ENCODE measurements at places on chromosomes 1 and 21.
A peak's percentile ranks its signal among the peaks of the same experiment; 100 is the strongest.

GRCh38 chr21:29812947-29813346, 126.8 kb downstream of the GRIK1 start:
- no peak for DNase-seq

- peak; percentile 76 for DNase-seq
These were observed 41.3 kb downstream of the PIK3C2B start for GRCh38 chr1:204453141-204453772.

GRCh38 chr1:19400192-19400611, 85.1 kb downstream of the CAPZB start:
- DNase-seq = no peak

DNA sequence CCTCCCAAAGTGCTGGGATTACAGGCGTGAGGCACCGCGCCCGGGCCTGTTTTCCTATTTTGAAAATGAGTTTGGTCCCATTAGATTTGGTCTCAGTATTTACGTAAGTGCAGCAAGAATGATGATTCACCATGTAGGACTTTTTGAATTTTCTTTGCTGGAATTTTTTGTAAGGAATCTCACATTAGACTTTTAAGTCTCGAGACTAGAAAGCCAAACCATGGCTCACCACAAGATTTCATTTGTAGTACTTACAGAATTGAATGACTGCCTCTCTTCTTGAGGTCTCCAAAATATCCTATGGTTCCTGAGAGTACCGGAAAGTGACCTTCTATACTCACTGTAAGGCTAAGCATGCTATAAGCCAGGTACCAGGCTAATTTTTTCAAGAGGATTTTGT, 325 bp downstream of the OR14A2 start:
- no peak for DNase-seq

DNA sequence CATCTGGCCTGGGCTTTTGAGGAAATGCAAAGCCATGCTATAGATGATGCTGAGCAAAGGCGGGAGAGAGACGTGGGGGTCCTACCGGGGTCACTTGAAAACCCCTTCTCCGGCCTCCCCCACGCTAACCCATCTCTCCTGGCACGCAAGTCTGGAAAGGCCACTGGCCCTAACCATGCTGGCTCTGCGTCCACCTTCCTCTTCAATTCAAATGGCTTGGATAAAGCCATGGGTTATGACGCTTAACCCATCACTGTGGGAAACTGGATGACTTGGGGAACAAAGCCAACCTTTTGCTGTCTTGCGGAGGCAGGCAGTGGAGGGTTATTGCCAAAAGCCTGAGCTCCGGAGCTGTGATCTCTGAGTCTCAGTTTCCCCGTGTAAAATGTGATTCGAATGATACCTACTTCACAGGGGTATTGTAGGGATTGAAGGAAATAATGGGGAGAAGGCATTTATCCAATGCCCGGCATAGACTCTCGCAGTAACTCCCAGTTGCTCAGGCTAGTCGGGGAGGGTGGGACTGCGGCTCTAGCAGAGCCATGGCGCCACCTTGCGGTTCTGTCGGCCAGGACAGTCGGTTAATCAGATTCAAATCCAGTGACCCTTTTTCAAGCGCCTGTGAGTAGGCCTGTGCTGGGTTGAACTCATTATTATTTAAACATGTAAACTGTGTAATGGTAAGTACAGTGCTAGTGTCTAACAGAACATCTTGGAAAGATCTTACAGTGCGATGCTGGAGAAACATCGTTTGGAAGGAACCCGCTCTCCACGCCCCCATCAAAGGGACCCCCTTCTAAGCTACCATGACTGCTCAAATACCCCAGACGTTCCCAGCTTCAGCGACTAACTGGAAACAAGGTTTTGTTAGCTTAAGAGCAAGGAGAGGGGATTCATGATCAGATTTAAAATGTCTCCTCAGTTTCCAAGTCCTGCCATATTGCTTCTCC, 20.3 kb downstream of the NEK2 start:
- DNase-seq = peak; percentile 85

- no peak for DNase-seq
These were observed 23.8 kb downstream of the KIAA0040 start for GRCh38 chr1:175168782-175169181.

DNA sequence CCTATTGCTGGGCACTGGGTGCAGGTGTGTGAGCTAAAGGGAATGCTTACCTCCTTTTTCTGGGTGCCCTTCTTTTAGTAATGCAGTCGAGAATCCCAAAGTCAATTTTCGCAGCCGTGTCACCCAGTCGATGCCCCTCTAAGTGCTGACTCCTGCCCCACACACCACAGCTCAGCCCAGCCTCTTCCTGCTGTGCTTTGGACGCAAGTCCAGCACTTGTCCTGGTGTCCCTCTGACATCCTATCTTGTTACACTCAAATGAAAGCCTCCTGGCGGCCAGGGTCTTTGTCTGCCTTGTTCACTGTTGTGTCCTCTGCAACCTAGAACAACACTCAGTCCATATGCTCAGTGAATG, 58.5 kb upstream of the RUNX3 start:
- no peak for DNase-seq

- no peak for DNase-seq
These were observed 136.5 kb downstream of the ZZZ3 start for GRCh38 chr1:77545970-77546369.

DNA sequence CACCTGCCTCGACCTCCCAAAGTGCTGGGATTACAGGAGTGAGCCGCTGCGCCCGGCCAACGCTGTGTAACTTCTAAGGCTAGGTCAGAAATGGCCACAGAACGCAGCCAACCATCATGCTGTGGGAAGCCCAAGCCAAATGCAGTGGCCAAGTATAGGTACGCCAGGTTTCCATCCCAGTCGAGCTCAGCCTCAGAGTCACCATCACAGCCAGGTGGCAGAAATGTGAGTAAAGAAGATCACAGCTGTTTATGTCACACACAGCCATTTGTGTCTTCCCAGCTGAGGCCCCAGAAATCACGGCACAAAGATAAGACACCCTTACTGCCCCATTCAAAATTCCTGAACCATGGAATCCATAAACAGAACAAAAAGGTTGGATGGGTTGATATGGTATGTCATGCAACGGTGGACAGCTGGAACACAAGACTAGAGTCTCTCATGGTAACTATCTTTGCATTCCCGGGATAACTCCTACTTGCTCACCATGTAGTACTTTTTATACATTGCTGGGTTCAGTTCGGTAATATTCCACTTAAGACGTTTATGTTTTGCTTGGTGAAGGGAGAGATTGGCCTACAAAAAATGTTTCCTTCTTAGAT, 84.3 kb downstream of the SLC45A1 start:
- DNase-seq = no peak

GRCh38 chr1:74471470-74471869, 40.9 kb downstream of the LRRC53 start:
- DNase-seq = no peak

GRCh38 chr1:159946242-159947187, 1.1 kb upstream of the IGSF9 start:
- no peak for DNase-seq

Measured in stimulated activated CD4-positive, alpha-beta T cell treated with anti-CD3 and anti-CD28 coated beads, Interleukin-4, amount 100 ng/mL, for 24 hours (primary cell).